Stimulated activated CD8-positive, alpha-beta memory T cell treated with anti-CD3 and anti-CD28 coated beads, Interleukin-2, amount 100 ng/mL, for 1 hour (primary cell): ENCODE measurements at places on chromosomes 1 and 21.

GRCh38 chr1:37472994-37473393, 1.4 kb upstream of the ZC3H12A start:
- DNase-seq, result no peak

GRCh38 chr1:151982300-151983005, 11.2 kb downstream of the S100A10 start:
- DNase-seq, result no peak

DNA sequence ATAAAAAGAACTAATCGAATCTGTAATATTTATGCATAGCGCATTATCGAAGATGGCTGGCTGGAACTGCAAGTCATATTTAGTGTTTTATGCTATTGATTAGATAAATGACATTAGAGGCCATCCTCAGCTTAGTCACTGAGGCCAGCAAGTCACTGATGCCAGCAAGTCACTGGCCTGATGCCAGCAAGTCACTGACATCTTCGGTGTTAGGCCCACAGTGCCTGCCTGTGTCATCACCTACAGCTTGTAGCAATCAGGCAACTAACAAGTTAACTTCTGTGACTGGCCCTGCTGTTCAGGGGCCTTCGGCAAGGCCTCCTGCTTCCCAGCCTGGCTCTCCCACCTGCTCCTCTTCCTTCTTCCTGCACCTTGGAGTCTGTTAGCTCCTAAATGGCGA, 65.6 kb upstream of the SCCPDH start:
- DNase-seq, result no peak

- DNase-seq, result no peak
Observed at GRCh38 chr1:210736713-210737112, 397.2 kb downstream of the KCNH1 start.

DNA sequence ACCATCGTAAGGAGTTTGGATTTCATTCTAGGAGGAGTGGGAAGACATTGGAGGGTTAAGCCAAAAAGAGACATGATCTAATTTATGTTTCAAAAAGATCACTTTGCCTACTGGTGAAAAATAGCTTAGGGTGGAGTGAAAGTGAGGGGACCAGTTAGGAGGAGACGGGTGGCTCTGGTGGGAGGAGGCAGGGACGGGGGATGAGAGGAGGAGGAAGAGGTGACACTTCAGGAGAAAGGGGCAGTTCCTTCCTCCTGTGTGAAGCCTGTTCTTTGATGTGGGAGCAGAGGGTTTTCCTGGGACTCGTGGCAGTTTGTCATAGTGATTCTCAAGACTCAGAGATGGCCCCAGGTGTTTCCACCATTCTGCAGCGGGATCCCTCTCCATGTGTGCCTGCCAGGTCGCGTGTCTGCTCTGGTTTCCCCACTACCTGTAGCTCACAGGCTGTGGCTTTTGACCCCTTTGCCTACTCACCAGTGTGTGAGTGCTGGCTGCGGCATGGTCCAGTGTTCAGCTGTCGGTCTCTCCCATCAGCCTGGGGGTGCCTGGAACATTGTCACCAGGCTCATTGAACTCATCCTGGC, 102.4 kb downstream of the CNIH3 start:
- no peak for DNase-seq

- DNase-seq, result no peak
Observed at GRCh38 chr1:162200096-162200847, 130.8 kb downstream of the NOS1AP start.

GRCh38 chr1:195733826-195734225, 874.4 kb downstream of the KCNT2 start:
- no peak for DNase-seq

DNA sequence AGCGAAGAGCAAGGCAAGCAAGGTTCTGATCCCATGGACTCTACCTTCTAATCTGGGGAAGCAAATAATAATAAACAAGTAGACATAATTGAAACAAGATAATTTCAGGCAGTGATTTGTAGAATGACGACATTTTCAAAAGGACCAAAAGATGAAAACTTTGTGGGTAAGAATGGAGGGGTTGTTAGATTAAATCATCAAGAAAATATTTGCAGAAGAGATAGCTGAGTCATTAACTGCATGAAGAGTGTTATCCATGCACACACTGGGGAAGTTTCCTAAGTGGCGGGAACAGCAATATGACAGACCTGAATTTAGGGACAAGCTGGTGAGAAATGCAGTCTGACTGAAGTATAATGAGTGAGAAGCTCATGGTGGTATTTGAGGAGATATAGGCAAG, 583.1 kb upstream of the RGS18 start:
- no peak for DNase-seq

- DNase-seq, result no peak
Observed at GRCh38 chr1:26521669-26522030, 7.9 kb upstream of the RPS6KA1 start.
